ENCODE measurements at places on chromosomes 7 and 10. TPM values are rescaled to one million over a fixed set of nuclear protein-coding genes. Genes with fewer than 3 reads are reported as not detected.

The FOXK1 gene
- total RNA-seq: 32.0 TPM

DNA sequence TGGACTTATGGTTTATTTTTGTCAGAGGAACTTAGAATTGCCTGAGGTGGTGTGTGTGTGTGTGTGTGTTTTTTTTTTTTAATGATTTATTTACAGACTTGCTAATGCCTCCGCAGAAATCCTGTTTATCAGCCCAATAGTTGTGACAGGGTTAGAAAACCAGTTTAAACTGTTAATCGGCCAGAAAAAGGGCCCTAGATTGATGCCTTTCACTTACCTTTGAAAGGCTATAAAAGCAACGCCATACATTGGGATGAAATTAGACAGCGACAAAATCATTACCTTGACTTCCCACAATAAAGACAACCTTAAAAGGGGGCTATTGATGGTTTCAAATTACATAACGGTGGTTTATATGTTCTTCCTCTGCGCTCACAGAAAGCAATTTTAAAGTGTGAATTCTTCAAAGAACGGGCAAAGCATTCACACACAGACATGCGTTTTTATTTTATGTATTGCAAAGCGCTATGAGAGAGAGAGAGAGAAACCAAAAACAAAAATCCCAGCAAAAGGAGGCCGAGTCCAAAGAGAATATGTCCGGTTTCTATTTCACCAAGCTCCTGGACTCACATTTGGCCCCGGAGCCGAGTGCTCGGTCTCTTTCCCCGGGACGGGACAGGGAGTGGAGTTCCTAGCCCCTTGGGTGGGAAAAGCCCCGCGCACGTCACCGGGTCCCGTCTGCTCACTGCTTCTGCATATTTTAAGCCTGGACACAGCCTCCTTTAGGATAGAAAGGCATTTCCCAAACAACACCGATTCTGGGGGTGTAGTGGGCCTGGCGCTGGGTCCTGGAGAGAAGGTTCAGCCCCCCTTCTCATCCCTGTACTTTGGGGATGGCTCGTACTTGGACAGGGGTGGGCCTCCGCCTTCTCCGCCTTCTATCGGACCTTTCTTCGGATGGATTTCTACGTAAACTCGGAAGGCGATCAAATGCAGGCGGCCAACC is 26.8 kb upstream of the VAX1 start:
- no peak for DNase-seq

DNA sequence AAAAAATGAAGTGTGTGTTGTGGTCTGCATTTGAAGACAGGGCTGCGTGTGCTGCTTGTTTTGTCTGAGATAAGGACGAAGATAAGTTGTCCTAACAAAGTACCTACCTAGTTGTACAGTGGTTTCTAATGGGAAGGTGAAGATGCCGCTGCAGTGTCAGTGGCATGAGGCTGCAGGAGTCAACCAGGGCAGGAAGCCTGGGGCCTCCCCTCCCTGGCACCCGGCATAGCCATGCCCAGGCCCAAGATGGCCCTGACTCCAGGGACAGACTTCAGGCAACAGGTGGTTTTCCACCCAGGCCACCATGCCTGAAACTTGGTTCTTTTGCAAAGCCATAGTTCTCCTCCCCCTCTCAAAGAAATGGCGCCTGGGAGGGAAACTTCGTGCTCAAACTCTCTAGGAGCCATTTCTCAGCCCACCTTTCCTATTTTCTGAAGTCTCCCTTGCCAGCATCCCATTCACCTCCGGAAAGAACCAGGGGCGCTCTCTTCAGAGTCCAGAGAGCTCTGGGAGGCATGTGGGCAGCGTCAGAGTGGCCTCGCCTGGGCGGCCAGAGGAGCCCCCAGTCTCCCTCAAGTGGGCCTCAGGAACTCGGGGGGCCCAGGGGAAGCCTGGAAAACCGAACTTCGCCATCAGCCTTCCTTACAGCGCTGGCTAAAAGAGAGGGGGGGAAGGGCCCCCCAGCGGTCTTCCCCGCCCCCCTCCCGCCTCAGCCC is 2.1 kb upstream of the KAT6B start:
- DNase-seq: peak; percentile 18

- DNase-seq: no peak
These were observed 163.3 kb upstream of the PRKCQ start for GRCh38 chr10:6743291-6743849.

DNA sequence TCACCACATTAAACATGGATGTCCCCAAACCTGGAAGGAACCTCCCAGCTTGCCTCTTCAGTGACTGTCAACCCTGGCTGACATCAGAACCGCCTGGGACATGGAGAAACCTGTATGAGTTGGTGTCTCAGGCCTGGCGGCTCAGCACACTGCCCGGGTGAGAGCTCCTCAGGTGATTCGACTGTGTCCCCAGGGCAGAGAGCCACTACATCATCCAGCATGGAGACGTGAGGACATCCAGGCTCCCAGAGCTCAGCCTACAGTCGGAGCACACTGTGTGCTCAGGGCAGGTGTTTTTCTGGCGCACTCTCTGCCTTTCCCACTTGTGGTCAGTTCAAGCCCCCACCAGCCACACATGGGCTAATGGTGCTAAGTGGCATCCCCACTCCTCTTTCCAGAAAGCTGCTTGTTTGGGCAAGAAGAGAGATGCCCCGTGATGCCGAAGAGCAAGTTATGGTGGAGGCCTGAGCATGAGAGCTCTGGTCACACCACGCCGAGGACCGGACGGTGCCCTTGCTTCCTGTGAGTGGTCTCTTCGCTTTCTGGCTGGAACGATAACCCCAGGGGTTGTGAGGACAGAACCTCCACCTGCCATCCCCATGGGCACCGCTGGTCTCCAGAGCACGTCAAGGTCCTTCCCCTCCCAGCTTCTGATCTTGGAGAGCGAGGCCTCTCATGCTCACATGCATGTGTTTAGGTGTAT is 38.5 kb downstream of the AMZ1 start:
- DNase-seq: no peak

The HOXA3 gene
- total RNA-seq: 2.7 TPM

DNA sequence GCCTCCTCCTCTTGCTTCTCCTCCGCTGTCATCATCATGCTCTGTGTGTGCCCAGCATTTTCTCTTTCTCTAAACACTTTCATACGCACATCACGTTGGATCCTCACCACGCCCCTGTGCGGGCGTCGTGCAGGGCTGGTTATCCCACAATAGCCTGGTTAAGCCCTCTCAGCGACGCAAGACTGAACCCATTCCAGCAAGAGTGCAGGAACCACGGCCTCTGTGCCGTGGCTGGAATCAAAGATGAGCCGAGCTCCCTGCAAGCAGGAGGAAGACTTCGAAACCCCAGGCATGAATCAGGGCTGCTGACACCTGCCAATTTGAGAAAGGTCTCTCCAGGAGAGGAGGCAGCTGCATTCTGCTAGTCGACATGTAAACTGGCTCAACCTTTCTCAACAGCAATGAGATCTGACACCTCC is 74.8 kb upstream of the FOXK1 start:
- DNase-seq: no peak

DNA sequence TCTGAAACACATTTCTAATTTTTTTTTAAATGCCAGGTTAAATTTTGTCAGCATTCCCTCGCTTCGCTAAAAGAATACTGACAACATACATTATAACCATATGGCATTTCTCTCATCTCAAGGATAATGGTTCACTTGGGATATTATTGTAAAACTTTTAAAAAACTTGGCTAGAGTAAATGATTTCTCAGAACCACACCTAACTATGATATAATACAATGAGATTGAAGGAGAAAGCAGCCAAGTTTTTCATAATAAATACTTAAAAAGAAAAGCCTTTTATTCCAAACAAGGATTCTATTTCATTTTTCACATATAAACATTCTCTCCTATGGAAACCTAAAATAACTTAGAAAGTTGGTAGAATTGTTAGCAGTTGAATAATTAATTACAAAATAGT is 413.9 kb downstream of the HGF start:
- no peak for DNase-seq

GRCh38 chr10:5949009-5949759 is 28.2 kb downstream of the IL15RA start:
- peak; percentile 61 for DNase-seq

DNA sequence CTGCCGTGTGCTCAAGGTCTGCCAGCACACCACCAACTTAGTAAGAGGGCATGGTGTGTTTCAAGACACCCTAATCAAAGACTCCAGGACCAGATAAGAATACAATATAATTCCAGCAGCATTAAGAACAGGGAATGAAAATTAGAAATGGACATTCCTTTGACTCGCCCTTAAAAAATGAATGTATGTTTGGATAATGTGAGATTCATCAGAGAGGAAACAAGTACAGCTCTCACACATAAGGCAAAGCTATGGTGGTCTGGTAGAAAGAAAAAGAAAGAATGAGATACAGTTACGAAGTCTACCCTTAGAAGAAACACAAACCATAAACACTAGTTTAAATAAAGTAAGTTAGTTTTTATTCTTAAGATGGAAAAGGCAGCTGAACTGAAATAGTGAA is 174.8 kb upstream of the ANK3 start:
- DNase-seq: no peak

DNA sequence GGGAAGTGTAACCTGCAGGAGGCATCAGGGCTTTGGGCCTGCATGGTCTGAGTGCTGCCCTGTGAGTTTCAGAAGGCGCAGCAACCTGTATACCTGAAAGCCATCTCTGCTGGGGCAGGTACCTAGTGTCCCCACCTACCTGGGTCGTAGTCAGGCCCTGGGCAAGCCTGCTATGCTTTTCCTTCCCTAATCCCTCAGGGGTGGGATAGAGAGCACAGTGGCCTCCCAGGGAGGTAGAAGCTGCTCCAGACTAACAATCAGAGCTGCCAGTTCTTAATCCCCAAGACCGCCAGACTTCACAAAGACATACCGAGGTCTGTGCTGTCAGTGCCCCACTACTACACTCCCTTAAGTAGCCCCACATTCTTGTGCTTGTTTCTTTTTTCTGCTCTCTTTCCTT is 52.0 kb downstream of the PTEN start:
- no peak for DNase-seq

- DNase-seq: no peak
These were observed 25.2 kb downstream of the NHLRC2 start for GRCh38 chr10:113879691-113880090.

GRCh38 chr7:7188091-7188490 is 5.7 kb downstream of the C1GALT1 start:
- DNase-seq: no peak

DNA sequence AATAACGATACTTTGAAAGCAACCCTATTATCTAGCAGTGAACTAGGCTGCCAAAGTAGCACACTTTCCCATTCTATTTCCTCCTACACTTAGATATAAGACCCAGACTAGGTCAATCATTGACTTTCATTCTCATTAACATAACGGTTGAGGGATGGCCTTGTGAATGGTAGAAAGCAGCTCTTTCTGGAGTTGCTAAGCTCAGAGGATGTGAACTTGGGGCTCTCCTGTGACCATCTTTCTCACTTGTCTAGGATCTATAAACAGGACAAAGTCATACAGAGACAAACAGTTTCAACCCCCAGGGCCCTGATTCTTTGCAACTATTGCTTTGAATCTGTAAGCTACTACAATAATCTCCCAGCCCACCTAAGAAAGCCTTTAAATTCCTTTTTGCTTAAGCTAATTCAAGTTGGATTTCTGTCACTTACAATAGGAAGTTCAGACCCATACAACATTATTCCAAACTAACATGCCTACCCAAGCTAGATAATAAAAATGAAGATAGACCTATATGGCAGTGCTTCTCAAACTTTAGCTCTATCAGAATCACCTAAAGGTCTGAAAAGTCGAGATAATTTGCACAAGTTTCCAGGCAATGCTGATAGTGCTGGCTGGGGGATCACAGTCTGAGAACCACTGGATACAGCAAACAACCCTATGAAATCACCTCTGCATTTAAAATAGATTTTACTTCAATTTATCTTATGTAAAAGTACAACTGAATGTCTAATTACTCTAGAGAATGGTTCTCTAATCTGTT is 16.7 kb downstream of the P4HA1 start:
- no peak for DNase-seq

GRCh38 chr7:20348125-20348807 is 17.6 kb downstream of the ITGB8 start:
- DNase-seq: no peak

- peak; percentile 5 for DNase-seq
These were observed 55.5 kb downstream of the CNTNAP2 start for GRCh38 chr7:146172112-146172511.

DNA sequence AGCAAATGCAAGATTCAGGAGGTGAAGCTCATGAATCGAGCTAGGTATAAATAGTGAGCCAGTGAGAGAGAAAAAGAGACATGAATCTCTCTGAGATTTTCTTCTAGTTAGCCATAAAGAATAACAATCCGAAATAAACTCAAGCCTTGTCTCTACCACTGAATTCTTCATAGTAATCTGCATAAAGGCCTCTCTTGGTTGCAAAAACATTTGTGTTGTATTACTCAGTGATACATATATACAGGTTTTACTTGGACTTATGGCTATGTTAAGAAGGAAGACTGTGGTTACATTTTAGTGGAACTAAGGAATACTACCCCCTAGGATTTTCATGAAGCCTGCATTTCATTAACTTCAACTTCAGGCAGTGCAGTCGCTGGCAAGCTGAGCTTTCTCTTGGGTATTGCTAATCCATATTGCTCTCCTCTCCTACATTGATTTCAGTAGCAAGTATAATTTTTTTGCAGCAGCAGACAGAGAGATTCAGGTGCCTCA is 72.7 kb upstream of the TRIL start:
- DNase-seq: no peak

- DNase-seq: peak; percentile 34
These were observed 52.6 kb downstream of the GTF2I start for GRCh38 chr7:74709880-74710671.

The KEL gene
- 2.2 TPM for total RNA-seq

The MRC1 gene
- total RNA-seq: not detected

GRCh38 chr10:98478430-98479222 is 31.9 kb upstream of the HPS1 start:
- DNase-seq: no peak

- no peak for DNase-seq
These were observed 10.1 kb downstream of the PON2 start for GRCh38 chr7:95424716-95425115.

GRCh38 chr7:74061840-74062539 is 21.6 kb upstream of the LIMK1 start:
- DNase-seq: peak; percentile 42

- peak; percentile 21 for DNase-seq
These were observed 141.6 kb downstream of the SND1 start for GRCh38 chr7:127793582-127793981.

The MACC1 gene
- 9.1 TPM for total RNA-seq

The PLEKHS1 gene
- total RNA-seq: not detected

The GPR37 gene
- not detected for total RNA-seq

The OLAH gene
- not detected for total RNA-seq

Data from OCI-LY7 (cell line).